T1000 (cell line): ENCODE measurements at places on chromosomes 16 and 17.
A peak's percentile ranks its signal among the peaks of the same experiment; 100 is the strongest.

GRCh38 chr17:44828919-44829522, 1.1 kb downstream of the GJC1 start:
- no peak for DNase-seq

DNA sequence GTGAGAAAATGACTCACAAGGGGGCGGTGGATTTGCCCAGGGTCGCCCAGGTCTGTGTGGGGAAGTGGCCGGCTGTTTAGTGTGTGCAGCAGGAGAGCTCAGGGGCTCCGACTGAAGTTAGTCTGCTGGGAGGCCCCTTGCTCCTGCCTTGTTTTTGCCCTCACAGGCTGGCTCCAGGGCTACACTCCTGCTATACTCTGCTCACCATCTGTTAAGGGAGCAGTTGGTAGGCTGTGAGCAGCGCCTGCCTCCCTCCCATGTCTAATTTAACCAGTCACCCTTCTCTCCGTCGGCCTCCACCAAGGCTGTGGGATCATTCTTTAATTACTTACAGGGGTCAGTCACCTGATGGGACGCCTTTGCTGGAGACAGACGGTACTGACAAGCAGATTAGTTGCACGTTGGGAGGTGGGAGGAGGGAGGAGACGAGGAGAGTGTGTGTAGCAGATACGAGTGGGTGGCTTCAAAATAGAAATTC, 35.5 kb downstream of the KSR1 start:
- DNase-seq, result no peak

DNA sequence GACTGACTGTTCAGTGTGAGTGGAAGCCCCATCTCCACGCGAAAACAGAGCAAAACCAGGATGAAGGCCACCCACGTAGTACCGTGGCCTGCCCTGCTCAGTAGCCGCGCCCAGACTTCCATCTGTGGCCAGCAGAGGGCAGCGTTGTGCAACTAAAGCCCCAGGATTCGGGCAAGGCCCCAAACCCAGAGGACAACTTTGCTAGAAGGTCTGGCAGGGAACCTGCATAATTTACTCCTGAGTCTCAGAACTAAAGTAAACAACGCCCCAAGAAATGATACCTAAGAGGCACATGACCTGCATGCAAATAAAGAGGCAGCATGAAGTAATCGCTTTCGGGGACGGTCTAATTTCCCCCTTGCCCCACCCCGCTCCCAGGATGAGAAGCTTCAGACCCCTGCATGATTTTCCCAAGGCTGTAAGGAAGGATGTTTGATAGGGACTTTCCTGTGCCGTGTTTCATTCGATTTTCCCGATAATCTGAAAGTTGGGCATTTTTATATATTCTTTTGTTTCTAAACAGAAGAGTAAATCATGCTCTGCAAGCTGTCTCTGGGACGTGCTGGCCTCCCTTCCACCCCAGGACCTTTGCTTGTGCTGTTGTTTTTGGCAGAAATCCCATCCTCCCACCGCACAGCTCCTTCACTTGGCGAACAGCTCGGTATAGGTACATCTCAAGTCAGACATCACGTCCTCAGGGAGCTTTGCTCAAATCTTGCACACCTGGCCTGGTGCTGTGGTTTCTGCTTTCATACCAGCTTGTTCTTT, 18.6 kb downstream of the HSBP1 start:
- peak; percentile 77 for DNase-seq

GRCh38 chr17:57852955-57853328, 3.1 kb upstream of the MRPS23 start:
- DNase-seq, result no peak

DNA sequence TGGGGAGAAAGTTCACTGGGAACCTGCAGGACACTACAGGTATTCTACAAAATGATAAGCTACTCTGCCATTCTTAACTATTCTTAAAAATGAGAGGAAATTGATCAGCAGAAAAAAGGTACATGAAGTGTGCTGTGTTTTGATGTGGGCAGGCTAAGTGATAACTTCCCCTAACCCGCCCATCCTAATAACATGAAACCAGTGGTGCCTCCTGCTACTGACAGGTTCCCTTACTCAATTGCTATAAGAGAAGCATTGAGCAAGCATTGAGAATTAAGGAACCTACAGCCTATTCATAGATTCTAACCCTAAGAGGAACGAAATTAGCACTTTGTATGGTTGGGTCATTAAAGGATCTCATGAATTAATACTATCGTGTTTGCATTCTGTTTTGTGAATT, 18.9 kb downstream of the XYLT1 start:
- no peak for DNase-seq

DNA sequence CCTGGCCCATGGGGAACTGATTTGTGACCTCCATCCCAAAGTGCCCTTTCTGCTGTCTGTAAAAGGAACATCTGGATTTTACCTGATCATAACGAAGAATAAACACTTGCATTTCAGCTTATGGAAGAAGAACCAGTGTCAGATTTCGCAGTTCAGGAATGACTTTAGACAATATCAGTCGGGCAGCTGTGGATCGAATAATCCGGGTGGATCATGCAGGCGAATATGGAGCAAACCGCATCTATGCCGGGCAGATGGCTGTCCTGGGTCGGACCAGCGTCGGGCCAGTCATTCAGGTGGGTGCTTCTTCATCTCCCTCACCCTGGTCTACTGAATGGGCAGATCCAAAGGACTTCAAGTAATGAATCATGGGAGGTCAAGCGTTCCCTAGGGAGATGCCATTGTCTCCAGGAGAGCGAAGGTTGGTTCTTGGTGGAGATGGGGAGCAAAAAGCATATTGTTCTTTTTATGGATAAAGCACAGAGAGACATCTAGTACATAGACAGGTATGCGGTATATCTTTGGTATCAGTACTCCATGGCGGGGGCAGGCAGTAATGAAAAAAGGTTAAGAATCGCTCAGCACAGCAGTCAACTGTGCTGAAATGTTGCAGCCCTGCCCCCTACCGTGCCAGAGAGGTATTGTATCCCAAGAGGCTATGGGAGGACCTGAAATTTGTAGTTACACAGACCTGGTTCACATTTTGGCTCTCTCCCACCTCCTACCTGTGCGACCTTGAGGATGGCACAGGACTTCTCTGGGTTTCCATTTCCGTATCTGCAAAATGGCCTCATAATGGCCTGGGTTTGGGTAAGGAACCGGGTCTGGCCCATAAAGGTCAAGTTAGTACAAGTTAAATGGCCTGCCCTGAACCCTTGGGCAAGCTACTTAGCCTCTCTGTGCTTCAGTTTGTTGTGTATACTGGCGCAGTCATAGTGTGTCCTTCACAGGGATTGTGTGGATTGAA, 4.7 kb downstream of the COQ7 start:
- peak; percentile 16 for DNase-seq

- no peak for DNase-seq
Measured at GRCh38 chr16:72050769-72051464, 3.4 kb upstream of the HP start.

DNA sequence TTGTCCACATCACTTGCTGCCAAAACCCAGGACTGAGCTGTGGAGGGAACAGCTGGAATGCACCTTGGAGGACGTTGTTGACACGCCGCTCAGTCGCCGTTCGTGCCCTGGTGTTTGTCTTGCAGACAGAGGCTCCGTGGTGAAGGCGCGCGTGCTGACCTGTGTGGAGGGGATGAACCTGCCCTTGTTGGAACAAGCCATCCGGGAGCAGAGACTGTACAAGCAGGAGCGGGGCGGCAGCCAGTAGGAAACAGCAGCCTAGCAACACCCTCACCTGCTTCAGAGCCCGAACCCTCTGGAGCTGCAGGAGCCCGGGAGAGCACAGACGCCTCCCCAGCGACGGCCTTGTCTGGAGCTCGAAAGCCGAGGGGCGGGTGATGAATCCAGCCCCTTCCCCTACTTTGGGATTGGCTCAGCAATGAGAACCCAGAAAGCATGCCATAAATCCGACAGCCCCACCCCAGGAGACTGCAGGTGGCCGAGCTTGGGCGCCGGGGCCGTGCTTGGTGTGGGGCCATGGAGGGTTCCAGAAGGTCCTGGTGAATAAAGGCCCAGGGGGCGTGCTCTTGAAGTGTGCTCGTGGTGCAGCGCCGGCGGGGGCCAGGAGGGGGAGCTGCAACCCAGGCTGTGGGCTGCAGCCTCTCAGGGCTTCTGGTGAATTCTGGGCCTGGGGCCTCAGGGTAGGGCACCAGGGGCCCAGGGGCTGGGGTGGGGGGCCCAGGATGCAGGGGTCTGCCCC, 470 bp upstream of the CDK3 start:
- DNase-seq, result no peak

DNA sequence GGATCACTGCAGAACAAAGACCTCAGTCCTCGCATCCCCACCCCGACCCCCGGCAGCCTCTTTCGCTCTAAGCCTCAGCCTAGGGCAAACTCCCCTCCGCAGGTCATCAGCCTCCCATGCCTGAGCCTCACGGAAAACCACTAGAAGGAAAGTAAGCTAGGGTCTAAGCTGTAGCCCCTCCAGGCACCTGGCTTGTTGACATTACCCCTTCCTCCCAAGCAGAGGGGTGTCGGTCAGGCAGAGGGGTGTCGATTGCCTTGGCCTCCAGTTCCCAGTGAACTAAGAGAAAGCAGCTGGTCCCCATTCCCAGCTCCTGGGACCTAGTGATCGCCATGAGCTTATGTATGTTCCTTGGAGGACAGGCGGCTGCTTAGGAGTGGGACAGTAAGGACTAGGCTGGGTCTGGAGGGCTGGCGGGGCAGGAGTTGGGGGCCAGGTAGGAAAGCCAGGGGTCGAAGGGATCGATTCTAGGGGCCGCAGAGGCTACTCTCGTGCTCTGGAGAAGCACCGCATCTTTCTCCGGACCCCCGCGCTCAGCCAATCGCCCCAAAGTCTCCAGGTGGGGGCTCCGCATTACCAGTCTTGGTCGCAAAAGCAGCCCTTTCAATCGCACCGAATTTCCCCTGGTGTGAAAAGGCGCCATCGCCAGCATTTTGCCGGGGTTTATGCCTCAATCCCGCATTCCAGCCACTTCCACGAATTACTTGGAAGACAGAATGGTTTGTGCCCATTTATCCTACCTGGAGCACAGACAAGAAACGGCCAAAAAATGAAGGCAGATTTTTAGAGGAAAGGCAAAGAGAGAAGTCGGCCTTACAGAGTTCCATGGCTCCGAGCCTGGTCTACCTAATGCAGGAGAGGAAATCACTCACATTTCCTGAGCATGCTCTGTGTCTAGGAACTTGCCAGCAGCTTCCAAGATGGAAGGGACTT, 21.3 kb upstream of the HOXB13 start:
- no peak for DNase-seq

- no peak for DNase-seq
Measured at GRCh38 chr16:68356249-68356918, 45.6 kb downstream of the PRMT7 start.

- DNase-seq, result no peak
Measured at GRCh38 chr16:85213926-85214675, 101.8 kb upstream of the CIBAR2 start.

DNA sequence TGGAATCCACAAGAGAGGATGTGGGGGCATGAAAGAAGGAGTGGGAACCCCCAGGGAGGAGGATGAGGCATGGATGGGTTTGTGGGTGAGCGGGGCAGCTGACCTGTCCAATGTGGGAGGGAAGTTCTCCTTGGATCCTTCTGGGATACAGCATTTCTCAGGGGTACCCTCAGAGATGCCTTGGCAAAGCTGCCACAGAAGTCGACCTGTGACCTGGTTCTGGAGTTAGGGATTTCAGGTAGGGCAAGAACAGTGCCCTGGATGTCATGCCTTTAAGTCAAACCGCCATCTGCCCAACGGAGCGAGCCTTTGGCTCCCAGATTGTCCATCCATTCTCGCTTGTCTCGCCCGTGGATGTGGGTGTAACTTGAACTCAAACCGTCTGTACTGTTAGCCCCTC, 30.0 kb downstream of the WSCD1 start:
- no peak for DNase-seq

DNA sequence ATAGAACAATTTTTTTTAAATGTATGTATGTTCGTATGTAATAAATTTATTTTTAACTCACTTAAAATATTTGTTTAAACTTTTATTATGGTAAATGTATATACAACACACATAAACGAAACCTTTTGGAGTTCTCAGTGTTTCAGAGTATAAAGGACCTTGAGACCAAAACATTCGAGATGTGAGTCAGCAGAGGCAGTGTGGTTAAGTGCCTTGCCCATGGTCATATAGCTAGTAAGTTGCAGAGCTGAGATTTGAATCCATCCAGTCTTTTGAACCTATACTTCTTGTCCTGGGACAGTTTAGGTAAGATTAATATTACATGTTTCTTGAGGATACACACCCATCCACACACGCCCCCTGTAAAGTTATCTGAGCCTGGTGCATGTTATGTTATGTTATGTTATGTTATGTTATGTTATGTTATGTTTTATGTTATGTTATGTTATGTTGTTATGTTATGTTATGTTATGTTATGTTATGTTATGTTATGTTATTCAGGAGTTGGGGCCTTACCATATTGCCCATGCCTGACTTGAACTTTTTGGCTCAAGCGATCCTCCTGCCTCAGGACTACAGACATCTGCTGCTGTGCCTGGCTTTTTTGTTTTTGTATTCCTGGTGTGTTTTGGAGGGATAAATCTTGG, 41.8 kb downstream of the TNRC6A start:
- no peak for DNase-seq

- DNase-seq, result no peak
Measured at GRCh38 chr17:15083225-15083624, 181.9 kb downstream of the PMP22 start.

DNA sequence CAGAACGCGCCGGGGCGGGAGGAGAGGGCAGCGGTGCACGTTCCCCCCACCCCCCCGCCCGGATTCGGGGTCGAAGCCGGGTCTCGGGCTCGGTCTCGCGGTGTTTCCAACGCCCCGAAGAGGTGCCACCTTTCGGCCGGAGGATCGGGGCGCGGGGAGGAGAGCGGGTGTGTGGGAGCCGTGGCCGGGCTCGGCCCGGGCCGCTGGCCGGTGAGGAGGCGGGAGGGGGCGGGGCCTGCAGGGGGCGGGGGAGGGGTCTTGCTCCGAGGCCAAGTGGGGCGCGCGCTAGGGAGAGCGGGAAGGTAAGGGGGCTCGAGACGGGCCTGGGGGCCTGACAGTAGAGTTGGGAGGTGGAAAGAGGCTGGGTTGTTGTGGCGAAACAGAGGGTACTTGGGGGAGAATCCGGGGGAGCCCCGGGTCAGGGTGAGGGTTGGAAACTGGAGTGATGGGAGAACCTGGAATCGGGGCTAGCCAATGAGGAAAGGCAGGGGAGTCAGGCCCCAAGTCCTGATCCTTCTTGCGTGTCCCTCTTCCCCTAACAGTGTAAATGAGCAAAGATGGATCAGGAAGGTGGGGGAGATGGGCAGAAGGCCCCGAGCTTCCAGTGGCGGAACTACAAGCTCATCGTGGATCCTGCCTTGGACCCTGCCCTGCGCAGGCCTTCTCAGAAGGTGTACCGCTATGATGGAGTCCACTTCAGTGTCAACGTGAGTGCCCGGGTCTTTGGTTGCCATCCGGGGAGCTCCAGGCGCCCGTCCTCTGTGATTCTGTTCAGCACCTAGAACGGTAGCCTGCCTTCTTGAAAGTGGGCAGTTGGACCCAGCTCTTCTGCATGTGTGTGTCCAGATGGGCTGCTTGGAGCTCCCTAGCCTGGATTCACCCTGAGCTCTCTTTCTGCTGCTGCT, 873 bp downstream of the SETD1A start:
- peak; percentile 76 for DNase-seq

- no peak for DNase-seq
Measured at GRCh38 chr16:57480754-57481230, 5.5 kb downstream of the DOK4 start.

- no peak for DNase-seq
Measured at GRCh38 chr17:29769225-29769624, 146.5 kb upstream of the CORO6 start.

GRCh38 chr17:64178011-64178825, 48.3 kb upstream of the ERN1 start:
- no peak for DNase-seq
